Hypothalamus (tissue), 51 donors: ENCODE measurements at places on chromosomes 13 and 19.

DNA sequence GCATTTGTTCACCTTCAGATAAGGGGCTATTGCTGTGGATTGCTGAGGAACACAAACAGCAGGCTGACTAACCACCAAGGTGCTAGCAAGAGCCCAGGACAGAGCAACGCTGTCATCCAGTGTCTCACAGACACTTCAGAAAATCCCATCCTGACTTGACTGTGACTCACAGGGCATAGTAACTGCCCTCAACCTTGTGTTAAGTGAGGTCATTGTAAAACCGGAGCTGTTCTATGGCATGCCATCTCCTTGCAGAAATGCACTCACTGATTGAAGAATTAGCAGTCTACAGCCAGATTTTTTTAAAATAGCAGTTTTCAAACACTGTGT, 51.1 kb downstream of the TNFRSF19 start:
- DNase-seq, result peak; percentile 16

DNA sequence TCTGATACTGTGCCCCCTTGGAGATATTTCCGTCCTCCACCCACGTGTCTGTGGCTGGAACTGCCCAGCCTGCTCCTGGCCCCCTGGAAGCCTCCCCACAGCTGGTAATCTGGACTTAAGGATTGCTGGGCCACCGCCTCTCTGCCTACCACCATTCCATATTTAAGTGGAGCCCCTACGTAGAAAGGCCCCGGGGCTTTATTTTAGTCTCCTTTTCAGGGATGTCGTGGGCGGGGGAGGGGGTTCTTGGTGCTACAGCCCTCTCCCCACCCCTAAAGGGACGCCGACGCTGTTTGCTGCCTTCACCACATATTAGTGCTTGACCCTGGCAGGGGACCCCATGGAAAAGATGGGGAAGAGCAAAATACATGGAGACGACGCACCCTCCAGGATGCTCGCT, 2.7 kb upstream of the NOP53 start:
- DNase-seq, result no peak

DNA sequence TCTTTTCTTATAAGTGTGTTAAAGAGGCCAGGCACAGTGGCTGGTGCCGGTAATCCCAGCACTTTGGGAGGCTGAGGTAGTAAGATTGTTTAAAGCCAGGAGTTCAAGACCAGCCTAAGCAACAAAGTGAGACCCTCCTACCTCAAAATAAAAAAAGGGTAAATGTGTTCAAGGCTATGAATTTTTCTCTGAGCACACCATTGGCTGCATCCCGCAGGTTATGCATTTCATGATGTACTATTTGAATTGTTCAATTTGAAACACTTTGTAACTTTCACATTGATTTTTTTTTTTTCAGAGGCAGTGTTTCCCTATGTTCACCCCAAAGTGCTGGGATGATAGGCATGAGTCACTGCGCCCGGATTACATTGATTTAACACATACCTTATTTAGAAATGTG, 138.1 kb downstream of the PTPRS start:
- DNase-seq, result no peak

DNA sequence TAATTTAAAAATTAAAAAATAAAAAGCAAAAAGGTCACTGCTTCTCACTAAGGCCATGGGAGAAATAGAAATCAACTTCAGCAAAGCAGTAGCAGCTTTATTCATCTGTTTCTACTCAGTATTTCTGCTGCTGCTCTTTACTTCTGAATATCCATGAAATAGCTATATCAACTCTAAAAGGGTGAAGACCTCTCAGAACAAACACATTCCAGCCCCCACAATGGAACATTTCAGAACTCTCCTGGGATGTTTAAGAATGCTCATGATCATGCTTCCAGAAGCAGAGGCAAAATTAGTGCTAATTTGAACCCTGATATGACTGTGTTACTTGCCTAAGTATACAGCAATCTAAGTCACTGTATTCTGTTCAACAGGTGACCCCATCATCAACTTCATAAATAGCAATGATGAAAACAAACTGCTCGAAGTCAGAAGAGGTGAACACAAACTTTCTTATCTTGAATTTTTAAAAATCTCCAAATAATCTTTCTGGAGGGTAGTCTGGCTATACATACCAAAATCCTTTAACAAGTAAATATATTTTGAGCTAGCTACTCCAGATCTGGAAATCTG, 29.6 kb upstream of the DOCK9 start:
- no peak for DNase-seq

DNA sequence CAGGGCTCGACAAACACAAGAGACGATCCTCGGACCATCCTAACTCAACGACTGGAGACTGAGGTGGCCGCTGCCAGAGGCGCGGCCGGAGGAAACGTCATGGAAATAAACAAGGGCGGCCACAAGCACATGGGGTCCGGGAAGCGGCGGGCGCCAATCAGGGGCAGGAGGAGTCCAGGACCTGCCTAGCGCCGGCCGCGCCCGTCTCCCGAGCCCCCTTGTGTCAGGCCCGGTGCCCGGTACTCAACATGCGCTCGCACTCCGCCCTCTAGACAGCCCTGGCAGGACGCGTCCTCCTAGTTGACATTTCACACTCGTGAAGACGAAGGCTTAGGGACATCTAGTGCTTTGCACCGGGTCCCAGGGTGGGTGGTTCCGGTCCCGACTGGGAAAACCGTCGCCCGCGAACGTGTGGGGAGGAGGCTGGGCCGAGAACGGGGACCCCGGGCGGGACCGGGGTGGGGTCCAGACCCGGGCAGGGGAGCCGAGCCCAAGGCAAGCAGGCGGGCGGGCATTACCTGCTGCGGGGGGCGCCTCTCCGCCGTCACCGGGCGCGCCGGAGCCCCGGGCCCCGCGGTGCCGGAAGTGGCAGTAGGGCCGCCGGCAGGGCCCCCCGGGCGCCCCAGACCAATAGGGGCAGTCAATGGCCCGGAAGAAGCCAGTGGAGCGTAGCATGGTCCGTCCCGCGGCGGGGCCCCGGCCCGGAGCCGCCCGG, 442 bp downstream of the REXO1 start:
- no peak for DNase-seq

- DNase-seq, result no peak
Observed at GRCh38 chr19:49679771-49680413, 2.8 kb downstream of the PRMT1 start.

- no peak for DNase-seq
Observed at GRCh38 chr13:61123538-61124289, 291.9 kb downstream of the PCDH20 start.

- DNase-seq, result no peak
Observed at GRCh38 chr13:77337159-77337558, 10.3 kb upstream of the MYCBP2 start.

GRCh38 chr13:23643338-23644125, 73.3 kb downstream of the TNFRSF19 start:
- DNase-seq, result no peak

DNA sequence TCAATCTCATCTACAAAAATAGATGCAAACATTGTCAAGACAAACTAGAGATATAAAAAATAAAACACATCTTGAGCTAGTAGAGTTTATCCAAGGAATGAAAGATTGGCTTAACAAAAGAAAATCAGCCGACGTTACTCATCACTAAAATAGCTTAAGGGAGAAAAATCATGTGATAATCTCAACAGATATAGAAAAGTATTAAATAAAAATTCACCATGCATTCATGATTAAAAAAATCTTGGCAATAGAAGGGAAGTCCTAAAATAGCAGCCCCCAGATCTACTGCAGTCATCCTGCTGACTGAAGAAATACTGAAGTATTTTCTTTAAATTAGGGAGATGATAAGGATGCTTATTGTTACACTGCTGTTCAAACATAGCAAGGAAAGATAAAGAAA, 12.6 kb upstream of the DCLK1 start:
- no peak for DNase-seq

DNA sequence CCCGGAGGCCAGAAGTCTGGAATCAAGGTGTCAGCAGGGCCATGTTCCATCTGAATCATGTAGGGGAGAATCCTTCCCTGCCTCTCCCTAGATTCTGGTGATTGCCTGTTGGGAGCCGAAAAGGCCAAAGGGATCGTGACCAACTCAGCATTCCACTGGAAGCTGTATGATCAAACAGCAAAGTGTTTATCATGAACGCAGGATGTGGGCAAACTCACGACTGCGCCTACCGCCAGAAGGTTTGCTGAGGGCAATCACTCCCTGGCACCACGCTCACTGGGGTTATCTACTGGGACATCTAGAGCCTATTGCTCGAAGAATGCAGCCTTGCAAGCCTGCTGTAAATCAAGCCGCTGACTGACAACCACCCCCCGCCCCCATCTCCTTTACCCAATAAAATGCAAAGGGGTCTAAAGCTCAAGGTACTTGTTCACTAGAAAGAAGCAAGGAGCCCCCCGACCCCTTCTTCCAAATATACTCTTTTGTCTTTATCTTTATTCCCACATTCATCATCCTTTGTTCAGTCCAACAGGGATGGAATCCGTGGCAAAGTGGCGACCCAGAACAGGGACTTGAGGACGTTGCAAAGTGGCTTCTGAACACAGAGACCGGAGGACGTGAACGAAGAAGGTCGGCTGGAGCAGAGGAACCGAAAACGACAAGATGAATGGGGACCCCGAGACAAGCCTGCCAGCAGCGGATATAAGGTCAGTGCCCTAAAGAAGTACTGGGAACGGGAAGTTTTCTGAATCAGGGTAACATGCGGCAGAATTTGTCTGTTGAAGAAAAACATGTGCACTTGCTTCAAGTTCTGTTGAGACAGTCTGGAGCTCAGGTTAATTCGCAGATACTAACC, 16.8 kb downstream of the CLEC4M start:
- DNase-seq, result no peak

DNA sequence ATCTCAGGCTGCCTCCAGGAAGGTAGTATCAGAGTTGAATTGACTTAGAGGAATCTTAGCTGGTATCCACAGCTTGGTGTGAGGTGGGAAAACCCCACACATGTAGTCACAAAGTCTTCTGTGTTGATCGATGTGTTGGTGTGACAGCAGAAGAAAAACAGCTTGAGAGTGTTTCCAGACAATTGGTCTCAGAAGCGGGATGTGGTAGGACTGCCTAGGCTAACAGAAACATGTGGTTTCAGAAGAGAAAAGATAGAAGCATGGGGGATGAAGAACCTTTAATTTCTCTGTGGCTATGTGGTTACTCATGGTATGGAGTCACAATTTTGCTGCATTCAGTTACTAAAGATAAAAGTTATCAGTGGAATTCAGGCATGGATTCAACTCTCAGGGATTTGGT, 134.7 kb upstream of the SLITRK5 start:
- no peak for DNase-seq

GRCh38 chr19:6069268-6069791, 41.0 kb downstream of the RFX2 start:
- no peak for DNase-seq

- DNase-seq, result no peak
Observed at GRCh38 chr13:62280590-62280989, 864.9 kb upstream of the PCDH20 start.

DNA sequence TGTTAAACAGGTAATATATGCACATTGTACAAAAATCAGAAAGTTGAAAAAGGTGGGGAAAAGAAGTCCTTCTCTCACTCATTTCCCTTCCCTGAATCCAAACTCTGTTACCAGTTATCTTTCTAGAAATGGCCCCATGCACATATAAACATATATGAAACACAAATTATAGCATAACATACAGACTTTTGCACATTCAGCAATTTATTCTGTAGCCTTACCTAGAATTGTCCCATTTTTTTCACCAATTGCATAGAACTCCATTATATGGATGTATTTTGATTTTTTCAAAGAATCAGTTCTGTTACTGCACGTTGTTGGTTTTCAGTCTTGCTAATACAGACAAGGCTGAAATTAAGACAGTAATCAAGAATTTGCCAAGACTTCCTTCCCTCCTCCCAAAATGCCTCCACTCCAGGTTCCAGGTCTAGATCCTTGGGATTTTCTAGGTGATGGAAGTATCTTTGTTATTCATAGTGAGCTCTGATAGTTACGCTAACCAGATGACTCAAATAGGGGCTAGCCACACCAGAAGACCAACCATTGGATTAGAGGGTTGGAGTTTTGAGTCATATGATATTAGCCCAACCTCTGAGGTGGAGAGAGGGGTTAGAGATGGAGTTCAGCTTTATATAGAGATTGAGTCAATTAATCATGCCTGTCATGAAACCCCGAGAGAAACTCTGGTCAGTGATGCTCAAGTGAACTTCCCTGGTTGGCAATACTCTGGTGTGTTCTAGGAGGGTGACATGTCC, 30.7 kb downstream of the GPR180 start:
- no peak for DNase-seq

DNA sequence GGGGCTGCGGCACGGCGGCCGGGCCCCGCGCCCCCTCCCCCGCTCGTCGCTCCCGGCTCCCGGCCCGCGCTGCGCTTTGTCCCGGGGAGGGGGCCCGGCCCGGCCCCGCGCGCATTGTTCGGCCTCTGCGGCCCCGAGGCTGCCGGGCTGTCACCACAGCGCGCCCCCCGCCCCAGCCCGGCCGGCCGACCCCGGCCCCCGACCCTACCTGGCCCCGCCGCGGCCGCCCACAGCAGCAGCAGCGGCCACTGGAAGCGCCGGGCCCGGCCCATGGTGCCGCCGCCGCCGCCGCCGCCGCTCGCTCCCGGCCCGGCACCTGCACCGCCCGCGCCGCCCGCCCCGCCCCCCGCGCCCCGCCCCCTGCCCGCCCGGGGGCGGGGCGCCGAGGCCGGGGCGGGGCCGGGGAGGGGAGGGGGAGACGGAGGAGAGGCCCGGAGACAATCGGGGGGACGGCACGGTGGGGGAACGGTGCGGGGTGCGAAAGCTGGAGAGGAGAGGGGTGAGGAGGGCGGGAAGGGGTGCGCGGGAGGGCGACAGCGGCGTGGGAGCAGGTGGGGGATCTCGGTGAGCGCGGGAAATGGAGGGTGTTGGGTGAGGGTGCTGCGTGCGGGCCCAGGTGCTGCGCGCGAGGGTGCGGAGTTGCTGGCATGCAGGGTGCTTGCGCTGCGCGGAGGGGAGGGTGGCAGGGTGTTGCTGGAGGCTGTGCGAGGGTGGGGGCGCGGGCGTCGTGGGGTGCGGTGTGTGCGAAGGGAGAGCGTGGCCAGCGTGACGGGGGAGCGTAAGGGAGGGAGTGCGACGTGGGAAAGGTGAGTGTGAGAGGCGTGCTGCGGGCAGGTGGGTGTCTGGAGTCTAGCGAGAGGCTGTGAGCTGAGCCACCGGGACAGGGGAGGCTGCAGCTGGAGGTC, at the start of gene CADM4:
CADM4 (minus strand) TSS at position 332 of the 905 bp plus-strand sequence; CDS start at position 272, 60 bp downstream.
- DNase-seq, result peak; percentile 74

- no peak for DNase-seq
Observed at GRCh38 chr13:70960841-70961443, 852.7 kb upstream of the KLHL1 start.

DNA sequence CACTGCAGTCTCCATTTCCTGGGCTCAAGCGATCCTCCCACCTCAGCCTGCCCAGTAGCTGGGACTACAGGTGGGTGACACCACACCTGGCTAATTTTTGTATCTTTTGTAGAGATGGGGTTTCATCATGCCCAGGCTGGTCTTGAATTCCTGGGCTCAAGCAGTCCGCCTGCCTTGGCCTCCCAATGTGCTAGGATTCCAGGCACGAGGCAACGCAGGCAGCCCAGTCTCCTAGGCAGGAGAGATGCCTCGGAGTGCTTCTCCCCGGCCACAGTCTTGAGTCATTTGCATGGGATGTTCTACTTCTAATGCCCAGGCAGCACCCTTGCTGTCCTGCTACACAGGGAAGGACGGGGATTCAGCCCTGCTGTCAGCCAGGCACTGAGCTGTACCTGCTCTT, 8.7 kb downstream of the MICOS13 start:
- no peak for DNase-seq
